ENCODE measurements at places on chromosomes 6 and 20.

DNA sequence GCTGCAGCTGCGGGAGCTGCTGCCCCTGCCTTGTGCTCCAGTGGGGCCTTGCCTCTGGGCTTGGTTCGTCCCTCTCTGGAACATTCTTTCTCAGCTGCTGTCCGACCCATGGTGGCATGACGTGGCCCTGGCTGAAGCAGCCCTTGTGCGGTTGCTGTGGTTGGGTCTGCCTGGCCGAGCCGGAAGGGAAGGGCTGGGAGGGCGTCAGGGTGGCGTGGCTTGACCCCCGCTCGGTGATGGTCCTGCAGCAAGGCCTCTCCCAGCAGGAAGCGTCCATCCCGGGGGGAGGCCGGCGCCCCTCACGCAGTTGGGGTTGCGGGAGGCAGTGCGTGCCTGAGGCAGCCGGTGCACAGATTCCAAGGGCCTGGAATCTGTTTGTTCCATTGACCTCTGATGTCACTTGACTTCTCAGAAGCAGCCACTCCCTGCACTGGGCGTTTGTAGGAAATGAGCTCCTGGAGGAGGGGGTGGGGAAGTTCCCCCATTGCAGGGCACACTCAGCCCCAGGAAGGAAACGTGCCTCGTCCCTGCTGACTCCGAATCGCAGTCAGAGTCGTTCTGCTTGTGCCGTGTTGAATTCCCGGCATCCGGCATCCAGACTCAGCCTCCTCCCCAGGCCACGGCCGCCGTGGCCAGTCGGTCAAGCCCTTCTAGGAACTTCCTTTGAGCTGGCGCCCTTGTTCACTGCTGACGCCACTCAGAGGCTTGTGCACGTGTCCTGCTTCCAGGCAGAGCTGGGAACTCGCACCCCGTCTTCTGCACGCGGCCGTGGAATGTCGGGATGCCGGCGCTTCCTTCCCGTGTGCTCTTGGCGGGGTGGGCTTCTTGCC is 9.7 kb upstream of the TNFRSF6B start:
- DNase-seq: peak; percentile 60

DNA sequence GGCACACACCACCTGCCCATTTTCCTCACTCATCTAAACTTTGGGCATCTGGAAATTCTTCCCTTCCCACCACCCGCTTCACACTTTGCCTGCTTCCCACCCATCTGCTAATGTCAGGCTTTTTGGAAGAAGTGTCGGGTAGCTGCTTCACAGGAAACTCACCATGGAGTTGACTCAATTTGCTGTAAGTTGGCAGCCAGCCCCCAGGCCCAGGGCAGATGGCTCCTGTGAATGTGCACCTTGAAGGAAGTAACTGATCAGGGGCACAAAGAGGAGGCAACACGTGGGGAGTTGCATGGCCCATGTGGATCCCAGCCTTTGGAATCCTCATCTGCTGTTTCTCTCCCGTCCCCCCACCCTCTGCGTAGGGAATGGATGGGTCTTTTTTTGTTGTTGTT is 87.3 kb downstream of the PPP1R14C start:
- no peak for DNase-seq

GRCh38 chr6:166611631-166612030 is 15.4 kb downstream of the RPS6KA2 start:
- DNase-seq: no peak

GRCh38 chr6:116513224-116513875 is 1.9 kb downstream of the CALHM5 start:
- no peak for DNase-seq

- DNase-seq: no peak
Measured at GRCh38 chr20:33175123-33175522, 7.2 kb downstream of the BPIFA2 start.

GRCh38 chr6:80454197-80454596 is 347.7 kb downstream of the BCKDHB start:
- DNase-seq: no peak

DNA sequence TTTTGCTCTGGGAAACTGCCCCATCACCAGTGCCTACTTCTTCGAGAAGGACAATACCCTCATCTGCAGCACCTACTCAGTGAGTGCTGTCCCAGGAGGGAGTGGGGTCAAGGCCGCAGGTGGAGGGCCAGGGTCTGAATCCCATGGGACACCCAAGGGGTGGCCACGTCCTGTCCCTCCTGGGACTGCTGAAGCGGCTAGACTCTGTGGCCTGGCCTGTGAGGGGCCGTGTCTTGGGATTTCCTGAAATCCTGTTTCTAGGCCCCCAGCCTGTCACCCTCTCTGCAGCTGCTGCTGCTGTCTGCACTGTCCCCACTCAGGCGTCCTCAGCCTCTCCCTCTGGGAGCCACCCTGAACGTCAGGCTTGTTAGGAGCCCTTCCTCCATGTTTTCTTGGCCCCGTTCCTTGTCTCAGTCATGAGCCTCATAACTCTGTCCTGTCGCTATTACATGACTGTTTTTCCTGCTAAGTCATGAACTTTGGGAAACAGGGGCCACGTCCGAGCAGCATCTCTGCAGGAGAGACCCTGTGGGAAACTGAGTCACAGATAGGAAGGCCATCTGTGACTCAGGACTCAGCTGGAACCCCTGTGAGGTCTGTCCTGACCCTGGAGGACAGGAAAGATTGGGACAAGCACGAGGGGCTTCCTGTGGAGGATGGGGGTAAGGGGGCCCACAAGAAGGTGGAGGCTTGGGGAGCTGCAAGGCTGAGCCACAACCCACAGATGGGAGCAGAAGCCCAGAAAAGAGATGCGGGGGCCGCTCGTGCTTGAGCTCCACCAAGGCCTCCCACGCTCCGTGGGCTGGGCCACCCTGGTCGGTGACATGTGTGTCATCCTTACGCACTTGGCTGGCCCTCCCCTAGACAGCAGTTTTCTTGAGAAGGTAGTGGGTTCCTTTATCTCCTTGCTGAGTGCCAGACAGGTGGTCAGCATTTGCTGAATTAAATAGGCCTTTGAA is 49.9 kb downstream of the EFCAB8 start:
- no peak for DNase-seq
